ENCODE measurements at places on chromosomes 7 and 10.

- DNase-seq, result no peak
These were observed 1.2 kb downstream of the AGFG2 start for GRCh38 chr7:100540073-100540723.

DNA sequence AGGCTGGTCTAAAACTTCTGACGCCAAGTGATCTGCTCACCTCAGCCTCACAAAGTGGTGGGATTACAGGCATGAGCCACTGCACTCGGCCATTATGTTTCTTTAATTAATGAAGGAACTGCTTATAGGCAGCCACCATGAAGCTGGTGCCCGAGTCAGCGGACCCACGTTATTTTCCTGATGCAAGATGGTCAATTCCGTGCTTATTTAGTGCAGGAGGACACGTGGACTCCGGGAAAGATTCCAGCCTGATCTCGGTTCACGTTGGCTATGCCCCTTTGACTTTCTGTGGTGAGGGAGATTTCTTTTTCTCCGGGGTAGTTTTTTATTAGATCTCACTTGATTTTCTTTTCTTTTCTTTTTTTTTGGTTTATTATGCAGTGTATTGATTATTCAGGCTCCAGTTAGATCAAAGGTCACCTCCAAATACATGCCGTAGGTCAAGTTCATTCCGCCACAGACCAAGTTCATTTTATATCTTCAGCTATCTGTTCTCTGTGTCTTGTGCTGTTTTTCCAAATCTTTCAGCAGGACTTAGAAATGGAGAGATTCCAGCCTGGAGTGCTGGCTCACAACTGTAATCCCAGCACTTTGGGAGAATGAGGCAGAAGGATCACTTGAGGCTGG is 8.3 kb downstream of the CAMK1D start:
- DNase-seq, result no peak

GRCh38 chr10:30420766-30421165 is 13.2 kb upstream of the MAP3K8 start:
- no peak for DNase-seq

DNA sequence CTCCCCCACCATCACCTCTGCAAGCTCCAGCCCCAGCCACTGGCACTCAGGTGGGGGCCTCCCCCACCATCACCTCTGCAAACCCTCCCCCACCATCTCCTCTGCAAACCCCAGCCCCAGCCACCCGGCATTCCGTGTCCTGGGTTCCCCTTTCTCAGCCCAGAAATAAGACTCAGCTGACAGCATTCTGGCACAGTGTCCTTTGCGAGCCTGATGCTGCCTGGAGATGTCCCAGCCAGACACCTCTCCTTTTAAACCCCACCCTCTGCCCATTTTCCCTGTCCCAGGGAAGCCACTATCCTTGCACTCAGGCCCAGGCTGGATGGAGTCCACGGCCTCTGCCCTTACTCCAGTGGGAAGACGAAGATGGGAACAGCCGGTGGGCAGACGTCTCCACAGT is 49.8 kb downstream of the ELFN1 start:
- no peak for DNase-seq

DNA sequence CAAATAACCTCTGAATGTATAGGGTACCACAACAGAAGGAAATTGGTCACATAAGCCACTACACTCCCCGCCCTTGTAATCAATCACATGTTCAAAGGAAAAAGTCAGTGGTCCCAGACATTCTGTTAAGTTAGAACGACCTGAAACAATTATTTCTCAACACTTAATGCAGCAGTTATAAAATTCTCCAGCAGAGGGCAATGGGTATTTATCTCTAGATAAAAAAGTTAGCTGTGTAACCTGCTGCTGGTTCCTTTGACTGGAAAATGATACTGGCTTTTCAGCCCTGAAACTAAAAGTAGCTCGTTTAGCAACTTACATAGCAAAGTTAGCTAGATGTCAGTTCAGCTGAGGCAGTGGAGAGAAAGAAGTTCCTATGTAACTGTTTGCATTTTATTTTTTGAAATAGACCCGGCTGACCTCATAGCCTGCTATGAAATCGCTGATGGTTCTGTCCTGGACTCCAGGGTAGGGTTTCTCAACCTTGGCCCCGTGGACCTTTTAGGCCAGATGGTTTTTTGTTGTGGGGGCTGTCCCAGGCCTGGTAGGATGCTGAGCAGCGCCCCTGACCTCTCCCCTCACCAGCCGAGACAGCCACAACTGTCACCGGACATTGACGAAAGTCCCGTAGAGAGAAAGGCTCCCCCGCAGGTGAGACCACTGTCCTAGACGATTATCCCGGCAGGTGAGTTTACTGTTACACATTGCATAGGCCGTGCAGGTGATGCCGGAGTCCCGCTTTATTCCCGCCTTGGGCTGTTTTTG is 40.2 kb upstream of the PROSER2 start:
- no peak for DNase-seq

DNA sequence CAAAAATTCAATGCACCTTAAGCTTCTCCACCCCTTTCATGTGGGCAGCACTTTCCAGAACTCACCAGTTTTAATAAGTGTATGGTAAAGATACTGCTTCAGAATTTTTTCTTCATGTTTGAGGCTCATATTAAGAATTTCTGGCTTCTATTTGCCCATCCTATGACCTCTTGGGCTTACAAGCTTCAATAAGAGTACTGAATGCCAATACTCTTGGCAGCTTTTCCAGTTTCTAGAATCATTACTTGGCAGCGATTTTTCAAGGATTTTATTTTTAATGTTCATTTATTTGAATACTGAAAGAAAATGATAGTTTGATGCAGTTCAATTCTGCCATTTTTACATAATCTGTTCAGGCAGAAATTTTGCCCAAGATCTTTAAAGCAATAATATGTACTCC is 242.1 kb upstream of the KCND2 start:
- no peak for DNase-seq

DNA sequence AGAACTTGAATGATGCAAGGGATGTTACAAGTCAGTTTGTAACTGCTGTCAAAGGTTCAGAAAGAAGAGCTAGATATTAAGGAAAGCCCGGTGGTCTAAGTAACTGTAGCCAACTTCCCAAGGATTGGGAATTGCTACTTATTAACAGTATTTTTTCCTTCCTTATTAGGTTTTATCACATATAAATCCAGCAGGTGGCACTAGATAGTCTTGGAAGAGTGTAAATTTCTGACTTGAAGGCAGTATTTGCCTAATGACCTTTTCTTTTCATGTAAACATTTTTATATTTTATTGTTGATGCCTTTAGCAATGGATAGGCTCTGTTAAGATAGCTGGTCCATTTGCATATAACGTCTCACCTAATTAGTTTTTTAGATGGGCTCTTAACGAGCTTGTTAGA is 51.2 kb downstream of the ANLN start:
- DNase-seq, result no peak

- no peak for DNase-seq
These were observed 425.8 kb upstream of the FOXK1 start for GRCh38 chr7:4256286-4256685.

DNA sequence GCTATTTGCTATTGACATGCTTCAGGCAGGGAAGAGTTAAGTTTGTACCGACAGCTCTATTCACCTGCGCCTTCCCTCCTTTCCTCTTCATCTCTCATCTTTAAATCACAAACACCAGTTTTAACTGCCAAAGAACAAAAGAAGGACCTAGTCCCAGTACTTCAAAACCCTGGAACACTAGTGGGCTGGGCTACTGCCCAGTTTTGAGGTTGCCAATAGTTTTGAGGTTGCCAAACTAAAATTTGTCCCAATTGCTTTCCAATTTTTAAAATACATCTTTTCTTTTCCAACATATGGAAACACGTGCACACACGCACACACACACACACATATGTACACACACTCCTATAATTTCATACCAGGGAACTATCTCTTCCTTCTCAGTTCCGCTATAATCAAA is 130.6 kb upstream of the SLC26A5 start:
- no peak for DNase-seq

DNA sequence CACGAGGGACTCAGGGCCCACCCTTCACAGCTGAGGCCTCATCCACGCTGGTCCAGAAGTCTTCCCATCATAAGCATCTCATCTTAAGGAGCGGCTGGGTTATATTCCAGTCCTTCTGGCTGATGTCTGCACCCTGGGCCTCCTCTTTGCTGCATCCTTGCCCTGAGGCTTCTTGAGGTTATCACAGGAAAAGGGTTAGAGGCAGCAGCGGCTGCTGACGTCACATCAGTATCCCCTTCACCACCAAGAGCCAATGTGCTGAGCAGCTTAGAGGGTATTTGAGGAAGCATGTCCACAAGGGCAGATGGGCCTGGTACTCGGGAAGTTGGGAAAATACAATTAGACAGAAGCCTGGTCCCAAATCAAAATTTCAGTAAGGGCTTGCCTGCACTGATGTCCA is 125.1 kb downstream of the PLXNA4 start:
- no peak for DNase-seq

DNA sequence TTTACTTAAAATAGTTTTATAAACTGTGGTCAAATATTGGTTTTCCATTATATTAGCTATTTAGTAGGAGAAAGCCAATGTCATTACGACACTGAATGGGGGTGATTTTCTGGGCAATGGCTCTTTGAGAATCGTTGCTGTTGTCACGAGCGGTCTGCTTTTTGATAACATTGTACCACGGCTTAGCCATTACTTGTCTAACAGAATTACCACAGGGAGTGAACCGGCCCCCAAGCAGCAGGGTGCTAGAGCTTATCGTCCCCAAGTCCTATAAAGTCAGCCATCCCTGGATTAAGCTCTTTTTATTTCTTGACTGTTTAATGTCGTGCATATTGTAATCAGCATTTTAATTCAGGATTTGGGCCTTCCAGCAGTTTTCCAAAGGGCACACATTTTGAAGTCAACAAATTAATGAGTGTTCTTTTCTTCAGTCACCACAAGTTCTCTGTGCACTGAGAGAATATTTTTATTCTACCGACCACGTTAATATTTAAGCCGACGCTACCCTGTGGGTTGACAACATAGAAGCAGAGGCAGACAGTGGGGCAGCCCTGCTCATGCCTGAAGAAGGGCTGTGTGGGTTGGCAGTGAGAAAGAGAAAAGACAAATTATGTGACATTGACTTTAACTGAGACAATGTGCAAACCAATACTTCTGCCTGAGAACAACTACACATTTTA is 125.8 kb downstream of the ICA1 start:
- no peak for DNase-seq

- DNase-seq, result no peak
These were observed 17.9 kb upstream of the LRRC18 start for GRCh38 chr10:48957361-48958151.

DNA sequence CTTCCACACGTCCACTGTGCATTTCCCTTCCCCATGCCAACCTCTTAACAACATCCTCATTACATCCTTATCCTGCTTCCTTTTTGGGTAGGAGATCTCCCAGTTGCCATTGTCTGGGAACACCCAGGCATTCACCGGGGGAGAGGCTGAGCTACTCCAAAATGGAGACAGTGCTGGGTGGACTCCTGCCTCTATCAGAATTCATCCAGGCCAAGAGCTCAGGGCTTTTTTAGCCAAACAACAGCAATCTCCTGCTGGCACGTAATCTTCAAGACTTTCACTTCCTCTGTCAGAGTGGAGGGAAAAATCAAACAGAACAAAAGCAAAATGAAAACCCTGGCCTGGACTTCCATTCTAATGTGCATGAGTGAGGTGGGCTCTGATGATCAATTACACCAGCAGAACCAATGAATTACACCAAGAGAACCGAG is 245.0 kb downstream of the PRPF18 start:
- no peak for DNase-seq

DNA sequence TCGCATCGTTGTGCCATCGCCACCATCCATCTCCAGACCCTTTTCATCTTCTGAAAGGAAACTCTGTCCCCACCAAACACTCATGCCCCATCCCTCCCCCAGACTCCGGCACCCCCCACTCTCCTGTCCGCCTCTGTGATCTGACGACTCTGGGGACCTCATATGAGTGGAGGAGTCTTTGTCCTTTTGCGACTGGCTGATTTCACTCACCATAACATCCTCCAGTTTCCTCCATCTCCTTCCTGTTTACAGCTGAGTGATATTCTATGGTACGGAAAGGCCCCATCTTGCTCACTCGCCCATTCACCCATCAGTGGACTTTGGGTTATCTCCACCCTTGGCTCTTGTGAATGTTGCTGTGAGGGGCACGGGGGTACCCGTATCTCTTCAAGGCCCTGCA is 11.8 kb upstream of the INSIG1 start:
- no peak for DNase-seq

DNA sequence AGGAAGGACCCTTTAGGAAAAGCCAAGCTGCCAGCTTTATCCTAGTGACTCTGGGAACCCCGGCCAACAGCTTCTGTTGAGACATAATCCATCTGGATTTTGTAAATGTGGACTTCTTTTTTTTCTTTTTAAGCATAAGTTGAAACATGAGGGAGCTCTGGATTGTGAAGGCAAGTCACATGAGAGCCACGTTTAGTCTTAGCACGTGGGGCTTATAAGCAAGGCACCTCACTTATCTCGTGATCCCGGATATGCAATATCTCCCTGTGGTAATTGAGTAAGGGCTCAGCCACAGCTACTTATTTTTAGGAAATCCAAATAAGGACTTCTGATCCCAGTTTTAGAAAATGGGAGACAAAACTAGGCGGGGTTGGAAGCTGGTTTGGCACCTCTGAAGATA is 111.2 kb upstream of the PTN start:
- DNase-seq, result no peak

DNA sequence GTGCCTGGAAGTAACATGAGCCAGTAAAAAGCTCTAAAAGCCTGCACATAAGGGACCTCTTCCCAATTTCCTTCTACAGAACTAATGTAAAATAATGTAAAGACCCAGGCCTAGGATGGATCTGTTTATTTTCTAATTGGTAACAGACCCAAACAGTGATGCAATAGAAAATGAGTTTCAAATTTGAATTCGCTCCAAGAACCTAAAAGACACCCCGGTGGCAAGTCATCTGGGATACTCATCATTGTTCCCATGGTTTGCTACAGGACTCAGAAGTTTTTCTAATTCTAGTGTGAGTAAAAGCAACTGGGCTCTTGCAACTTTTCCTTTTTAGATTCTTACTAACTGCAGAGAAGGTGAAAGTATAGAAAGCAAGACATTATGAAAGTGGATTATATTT is 271.3 kb upstream of the CACNA2D1 start:
- DNase-seq, result peak; percentile 47

DNA sequence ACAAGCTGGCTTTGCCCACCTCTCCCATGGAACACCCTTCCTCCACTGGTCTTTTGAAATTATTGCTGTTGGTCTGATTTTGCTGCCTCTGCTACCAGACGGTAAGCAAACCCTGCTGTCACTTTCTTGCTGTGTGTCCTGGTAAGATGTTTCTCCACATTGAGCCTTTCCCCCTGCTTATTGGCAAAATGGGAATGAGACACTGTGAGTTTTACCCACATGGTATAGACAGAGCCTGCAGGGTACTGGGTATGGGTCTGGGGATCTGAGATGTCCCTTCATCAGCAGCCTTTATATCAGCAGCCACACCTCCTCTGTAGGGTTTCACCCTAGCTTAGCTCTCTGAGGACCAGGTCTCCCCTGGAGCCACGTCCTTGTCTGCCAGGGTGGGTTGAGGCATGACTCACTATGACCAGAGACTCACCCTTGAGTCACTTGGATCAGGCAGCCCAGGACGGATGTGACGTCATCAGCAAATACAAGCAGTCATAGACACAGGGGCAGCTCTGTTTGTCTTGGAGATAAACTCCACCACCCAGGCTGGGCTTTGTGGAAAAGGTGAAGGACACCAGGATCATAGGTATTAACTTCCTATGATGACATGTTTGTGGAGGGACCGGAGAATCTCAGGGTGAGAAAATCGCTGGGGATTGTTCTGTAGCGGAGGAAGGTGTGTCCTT is 17.9 kb upstream of the BAIAP2L1 start:
- DNase-seq, result peak; percentile 83
